ENCODE measurements at places on chromosomes 3 and 15.
A peak's percentile ranks its signal among the peaks of the same experiment; 100 is the strongest.

DNA sequence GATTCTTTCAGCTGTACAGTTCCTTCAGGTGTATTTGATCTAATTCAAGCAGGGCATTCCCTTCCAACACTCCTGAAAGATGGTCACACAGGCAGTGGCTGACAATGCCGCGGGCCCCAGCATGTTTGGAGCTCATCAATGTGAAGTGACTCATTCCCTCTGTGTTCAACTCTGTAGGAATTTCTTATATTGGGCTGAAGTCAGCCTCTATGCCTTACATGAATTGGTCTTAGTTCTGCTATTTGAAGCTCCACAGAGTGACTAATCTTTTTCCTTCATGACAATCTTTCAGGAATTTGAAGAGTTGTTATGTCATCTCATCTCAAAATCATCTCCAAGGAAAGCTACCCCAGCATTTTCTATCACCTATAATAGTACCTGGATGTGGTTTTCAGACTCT is 142.5 kb upstream of the C2CD4B start:
- no peak for DNase-seq

- peak; percentile 37 for DNase-seq
These were observed 701 bp downstream of the OSBPL11 start for GRCh38 chr3:125594581-125595011.

- peak; percentile 76 for DNase-seq
These were observed 37.2 kb downstream of the SLC6A6 start for GRCh38 chr3:14439501-14440167.

- DNase-seq, result no peak
These were observed 7.3 kb downstream of the ILDR1 start for GRCh38 chr3:122014741-122015140.

DNA sequence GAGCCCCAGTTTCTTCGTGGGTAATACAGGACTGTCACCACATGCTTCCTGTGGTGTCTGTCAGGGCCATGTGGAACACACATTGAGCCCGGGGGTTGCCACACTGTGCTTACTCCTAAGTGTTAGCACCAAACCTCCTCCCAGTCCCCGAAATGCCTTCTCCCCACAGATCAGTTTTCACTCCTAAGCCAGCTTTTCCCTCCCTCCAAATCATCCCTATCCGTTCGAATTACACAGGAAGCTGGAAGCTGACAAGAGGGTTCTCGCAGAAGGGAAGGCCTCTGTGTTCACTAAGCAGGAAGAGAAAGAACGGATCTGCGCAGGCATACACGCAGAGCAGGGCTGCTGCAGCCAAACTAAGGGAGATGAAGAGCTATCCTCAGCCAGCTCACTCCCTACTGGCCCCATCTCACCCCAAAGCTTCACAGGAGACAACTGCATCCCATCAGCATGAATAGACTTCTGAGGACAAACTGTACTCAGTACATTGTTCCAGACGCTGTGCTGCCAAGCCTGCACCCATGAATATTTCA is 32.3 kb downstream of the XXYLT1 start:
- peak; percentile 60 for DNase-seq

- DNase-seq, result peak; percentile 30
These were observed 140.6 kb upstream of the TMCO5A start for GRCh38 chr15:37793851-37794250.

DNA sequence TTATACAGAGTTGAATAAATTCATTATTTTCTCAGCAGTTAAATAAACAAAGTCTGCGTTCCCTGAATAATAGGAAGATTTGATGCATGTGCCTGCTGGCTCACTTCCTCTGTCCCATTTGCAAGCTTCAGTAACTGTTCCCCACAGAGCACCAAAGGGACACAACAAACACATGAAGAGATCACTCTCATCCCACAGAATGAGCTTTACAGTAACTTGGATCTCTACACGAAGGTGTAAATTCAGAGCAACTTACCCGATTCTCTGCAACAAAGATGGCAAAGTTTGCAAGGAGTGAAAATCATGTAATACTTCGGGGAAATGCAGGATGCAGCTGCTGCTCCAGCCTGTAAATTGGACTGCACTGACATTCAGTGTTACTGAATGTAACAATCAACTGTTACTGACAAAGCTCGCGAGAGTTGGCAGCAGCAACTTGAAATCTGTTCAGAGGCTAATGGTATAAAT is at the start of gene BCHE:
Gene BCHE (minus strand): TSS at position 366 of the 468 bp plus-strand sequence. CDS start 6,390 bp downstream, outside the sequence.
- peak; percentile 75 for DNase-seq

- no peak for DNase-seq
These were observed 23.8 kb upstream of the CORO2B start for GRCh38 chr15:68554721-68555678.
